Hindlimb muscle (tissue), 1 donor: ENCODE measurements at places on chromosomes 5 and 9. TPM values are rescaled to one million over a fixed set of nuclear protein-coding genes. Genes with fewer than 3 reads are reported as not detected.

CARD6 gene
- 1.8 TPM for polyA plus RNA-seq

NINJ1 gene
- 32.1 TPM for polyA plus RNA-seq

DNA sequence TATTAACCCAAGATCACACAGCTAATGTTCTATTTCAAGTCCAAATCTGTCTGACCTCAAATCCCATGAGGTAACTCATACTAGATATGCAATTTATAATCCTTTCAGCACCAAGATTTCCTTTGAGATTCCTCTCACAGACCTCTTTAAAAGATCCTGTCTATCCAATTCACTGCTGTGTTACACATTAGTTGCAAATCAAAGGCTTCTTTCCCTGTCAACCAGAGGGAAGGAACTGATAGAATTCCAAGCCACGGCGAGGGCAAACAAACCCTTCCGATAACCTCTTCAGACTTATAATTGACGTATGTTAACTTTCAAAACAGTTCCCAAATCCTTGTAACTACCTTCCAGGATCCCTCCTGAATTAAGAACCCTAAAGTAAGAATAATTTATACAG is 168.9 kb downstream of the DRD1 start:
- no peak for DNase-seq

GRCh38 chr5:16392718-16393117 is 72.9 kb downstream of the ZNF622 start:
- DNase-seq, result no peak

- no peak for DNase-seq
Measured at GRCh38 chr9:6433410-6433809, 20.4 kb downstream of the UHRF2 start.
